ENCODE measurements at places on chromosomes 2 and 18.

- DNase-seq = no peak
Measured at GRCh38 chr2:180873219-180873618, 107.2 kb upstream of the UBE2E3 start.

- DNase-seq = no peak
Measured at GRCh38 chr2:166499281-166499680, 5.2 kb upstream of the SCN7A start.

DNA sequence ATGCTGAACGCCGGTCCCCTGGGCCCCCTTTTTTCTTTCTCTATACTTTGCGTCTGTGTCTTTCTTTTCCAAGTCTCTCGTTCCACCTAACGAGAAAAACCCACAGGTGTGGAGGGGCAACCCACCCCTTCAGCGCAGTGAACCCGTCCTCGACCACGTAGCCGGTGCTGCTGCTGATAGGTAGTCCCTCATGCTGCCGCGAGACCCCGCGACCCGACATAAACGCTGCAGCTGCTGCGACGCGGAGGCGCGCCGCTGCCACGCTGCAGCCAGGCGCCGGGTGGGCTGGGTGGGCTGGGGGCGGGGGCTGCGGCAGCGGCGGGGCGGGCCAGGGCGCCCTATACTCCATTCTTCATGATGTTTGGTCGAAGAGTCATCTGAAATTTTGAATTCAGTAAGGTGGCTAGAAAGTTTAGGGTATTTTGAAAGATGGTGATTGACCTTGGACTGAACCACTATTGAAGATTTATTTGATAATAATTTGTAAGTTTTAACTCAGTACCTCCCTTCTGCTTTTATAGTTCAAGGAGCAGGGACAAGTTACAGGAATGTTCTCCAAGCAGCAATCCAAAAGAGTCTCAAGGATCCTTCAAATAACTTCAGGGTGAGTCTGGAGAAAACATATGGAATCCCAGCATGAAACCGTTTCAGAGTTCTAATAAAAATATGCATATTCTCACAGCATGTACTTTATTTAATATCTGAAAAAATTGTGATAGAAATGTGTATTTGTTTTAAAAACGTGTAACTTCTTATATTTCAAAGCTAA is 24.1 kb downstream of the CFLAR start:
- DNase-seq = no peak

GRCh38 chr2:6937157-6937556 is 19.9 kb downstream of the RNF144A start:
- DNase-seq = no peak

DNA sequence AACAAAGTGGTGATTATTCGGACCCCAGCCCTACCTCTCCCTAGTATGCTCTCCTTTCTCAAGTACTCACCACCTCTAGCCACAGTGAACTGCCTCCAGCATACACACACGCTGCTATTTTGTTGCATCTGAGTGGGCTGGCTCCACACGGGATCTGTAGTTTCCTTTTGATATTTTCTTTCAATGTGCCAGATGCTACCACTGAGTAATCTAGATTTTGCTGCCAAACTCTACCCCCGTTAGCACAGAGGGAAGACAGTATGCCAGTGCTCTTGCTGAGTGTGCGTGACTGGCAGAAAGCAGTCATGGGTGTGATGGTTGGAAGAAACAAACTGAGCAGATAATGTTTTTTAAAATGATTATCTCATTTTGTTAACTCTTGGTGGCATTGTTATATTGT is 11.6 kb downstream of the CFLAR start:
- peak; percentile 72 for DNase-seq

GRCh38 chr2:105611811-105612424 is 132.8 kb upstream of the NCK2 start:
- no peak for DNase-seq

DNA sequence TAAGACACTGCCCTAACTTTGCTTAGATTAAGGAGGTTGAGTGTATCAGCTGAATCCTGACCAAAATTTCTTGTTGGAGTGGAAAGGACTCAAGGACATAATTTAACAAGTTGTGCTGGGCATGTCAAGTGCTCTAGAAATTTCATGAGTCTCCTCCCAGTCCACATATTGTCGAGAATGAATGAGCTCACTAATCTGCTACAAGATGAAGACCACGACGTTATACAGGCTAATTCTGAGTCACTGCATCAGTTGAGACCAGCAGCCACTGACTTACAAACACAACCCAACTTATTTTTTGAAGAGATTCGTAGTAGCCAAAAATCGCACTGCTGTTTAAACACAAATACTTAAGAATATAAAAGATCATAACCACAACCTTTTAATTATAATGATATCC is 28.7 kb upstream of the SLC8A1 start:
- no peak for DNase-seq

GRCh38 chr18:26470011-26470637 is 78.2 kb downstream of the KCTD1 start:
- DNase-seq = no peak

GRCh38 chr2:24410976-24411375 is 50.6 kb upstream of the ITSN2 start:
- no peak for DNase-seq

DNA sequence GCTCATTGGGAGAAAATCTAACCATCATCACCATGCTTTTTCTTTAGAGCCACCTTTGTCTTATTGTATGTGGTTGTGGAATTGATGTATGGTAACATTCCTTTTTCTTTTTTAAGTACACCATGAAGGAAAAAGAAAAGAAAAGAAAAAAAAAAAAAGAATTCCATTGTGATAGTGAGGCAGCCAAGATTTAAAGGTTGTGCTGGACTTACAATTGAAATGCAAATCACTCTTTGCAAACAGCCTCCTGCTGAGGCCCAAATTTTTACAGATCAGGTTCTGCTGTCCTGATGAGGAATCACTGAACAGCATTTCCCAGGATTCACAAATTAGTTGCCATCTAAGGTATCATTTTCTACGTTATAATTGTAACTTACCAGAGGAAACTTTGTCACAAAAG is 1101.0 kb upstream of the FANCL start:
- DNase-seq = no peak

DNA sequence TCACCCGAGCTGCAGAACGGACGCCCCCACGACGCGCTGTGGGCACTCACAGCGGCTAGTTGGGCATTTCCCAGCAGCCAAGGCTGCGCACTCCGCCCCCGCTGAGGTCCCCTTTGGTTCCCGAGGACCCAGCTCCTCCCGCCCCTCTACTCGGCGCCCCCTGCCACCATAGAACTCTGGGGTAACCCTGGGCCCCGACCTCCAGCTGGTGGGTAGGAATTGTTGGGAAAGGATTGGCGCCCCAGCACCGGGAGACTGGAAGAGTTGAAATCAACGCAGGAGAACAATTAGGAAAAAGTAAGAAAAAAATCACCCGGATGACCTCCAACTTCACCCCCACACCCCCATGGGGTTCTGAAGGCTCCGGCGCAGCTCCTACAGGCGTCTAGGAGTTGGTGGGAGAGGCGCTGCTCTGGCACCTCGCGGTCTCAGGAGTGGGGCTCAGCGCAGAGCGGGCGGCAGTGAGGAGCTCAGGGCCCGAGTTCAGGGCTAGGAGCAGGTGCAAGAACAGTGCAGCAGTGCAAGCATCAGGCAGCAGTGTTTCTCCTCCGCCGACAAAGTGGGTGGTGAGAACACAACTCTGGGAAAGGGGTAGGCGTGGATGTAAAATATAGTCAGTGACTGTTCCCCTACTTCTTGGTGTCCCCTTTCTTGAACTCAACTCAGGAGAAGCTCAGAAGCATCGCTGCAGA is 14.0 kb downstream of the POU3F3 start:
- DNase-seq = no peak

GRCh38 chr2:142042536-142043199 is 88.1 kb downstream of the LRP1B start:
- DNase-seq = no peak

DNA sequence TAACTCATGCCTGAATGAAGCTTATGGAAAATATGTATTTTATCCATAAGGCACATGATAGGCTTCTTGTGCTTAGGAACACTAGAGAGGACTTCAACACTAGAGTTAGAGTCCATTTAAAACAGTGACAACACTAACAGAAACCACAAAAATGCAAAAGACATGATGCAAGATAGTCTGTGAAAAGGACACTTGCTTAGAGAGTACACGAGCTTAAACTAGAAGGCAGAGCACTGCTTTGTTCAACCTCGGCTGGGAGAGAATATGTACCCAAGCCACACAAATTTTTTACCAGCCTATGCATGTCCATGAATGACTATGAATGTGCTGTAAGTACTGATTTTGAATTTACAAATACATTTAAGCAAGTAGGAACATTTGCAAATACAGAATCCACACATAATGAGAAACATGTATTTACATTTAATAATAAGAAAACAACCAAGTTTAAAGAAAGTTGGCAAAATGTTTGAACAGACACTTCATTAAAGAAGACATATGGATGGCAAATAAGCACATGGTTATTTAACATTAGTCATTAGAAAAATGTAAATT is 130.6 kb downstream of the SPOPL start:
- DNase-seq = no peak

GRCh38 chr2:28450901-28451565 is 44.8 kb upstream of the PLB1 start:
- no peak for DNase-seq

DNA sequence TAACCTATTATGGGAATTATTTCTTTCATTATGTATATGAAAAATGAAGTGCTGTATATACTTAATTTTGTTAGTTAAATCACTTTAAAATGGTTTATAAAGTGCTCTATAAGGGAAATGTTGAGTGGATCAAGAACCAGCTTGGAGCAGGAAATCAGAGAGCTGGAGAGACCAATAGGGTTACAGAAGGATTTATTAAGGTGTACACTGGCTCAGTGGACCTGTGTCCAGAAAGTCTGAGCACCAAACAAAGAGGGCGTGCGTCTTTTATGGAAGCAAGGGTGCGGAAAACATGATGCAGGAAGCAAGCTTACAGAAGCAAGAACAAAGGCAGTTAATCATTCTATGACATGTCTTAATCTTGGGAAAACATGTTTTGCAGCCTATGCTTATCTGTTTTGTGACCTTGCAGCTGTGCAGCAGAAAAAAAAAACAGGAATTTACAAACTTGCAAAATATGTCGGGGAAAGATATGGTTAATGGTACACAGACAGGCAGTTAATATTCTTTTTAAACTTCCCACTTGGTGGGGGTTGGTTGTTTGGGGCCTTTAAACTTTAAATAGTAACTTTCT is 65.2 kb upstream of the SLC35G4 start:
- no peak for DNase-seq

DNA sequence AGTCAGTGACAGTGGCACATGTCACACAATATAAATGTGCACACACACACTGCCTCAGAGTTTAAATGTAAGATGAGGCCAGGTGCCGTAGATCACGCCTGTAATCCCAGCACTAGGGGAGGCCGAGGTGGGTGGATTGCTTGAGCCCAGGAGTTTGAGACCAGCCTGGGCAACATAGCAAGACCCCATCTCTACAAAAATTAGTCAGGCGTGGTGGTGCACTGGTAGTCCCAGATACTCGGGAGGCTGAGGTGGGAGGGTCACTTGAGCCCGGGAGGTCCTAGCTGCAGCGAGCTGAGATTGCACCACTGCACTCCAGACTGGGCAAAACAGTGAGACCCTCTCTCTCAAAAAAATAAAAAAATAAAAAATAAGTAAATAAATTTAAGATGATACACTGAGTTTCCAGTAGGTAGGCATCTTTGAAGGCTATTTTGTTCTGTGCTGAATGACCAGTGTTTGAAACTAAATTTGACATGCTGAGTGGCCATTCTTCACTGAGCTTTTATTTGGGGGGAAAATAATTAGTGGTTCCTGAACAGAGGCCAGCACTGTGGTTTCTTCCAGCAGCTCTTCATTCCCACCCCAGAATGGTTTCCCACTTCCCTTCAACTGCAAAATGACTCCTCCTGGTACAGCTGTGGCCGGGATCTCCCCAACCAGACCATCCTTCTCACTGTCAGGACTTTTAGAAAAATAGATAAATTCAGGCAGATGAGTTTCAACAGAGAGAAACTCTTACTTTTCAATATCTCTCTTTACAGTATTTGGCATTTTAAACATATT is 44.9 kb downstream of the PSMG2 start:
- DNase-seq = no peak

DNA sequence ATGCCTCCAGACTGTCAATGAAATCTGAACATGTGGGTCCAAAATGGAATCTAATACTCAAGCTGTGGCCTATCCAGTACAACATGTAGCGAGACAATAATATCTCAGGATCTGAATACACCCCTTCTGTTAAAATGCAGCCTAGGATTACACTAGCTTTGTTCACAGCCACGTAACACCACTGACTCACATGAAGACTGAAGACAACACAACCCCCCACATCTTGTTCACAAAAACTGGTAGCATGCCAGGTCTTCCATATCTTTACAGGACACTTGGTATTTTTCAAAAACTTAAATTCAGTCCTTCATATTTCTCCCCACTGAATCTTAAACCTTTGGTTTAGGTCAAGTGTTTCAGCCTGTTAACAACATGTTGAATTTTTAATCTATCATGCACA is 84.2 kb downstream of the SLC8A1 start:
- no peak for DNase-seq

GRCh38 chr2:235264512-235264911 is 229.3 kb upstream of the AGAP1 start:
- DNase-seq = no peak

DNA sequence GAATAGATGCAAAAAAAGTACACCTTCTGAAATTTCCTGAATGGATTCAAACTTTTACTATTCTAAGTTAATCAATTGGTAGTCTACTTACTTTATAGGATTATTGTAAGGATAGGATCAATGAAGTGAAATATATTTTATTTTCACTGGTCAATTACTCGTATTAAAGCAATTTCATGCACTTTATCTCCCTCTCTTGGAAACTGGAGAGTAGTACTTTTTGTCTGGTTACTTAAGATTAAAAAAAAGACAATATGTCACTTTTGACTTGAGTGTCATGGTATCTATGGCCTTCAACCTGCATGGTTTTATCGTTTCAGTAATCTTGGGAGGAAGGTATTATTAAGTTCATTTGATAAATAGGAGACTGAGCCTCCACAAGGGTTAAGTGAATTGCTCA is 1.0 kb upstream of the KYNU start:
- no peak for DNase-seq

GRCh38 chr2:170368370-170368769 is 190.4 kb downstream of the MYO3B start:
- no peak for DNase-seq

- no peak for DNase-seq
Measured at GRCh38 chr18:77008006-77008405, 124.6 kb downstream of the MBP start.

DNA sequence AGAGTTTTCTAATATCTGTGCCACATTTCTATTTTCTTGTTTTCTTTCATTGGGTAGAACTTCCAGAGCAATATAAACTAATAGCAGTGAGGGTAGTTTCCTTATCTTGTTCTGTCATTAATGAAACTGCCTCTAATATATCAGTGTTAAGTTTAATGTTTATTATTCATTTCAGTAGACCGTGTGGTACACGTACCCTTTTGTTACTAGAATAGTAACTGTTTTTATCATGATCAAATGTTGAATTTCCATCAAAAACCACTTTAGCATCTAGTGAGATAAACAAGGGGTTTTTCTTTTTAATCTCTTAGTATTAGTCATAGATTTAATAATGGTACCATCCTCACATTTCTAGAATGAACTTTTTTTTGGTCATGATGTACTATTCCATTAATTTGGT is 16.0 kb downstream of the DGUOK start:
- no peak for DNase-seq

GRCh38 chr18:31744321-31745067 is 16.2 kb downstream of the SLC25A52 start:
- DNase-seq = no peak

GRCh38 chr2:177010861-177011260 is 201.7 kb upstream of the HNRNPA3 start:
- DNase-seq = no peak
